Activated naive CD4-positive, alpha-beta T cell treated with anti-CD3 and anti-CD28 coated beads, Interleukin-2, amount 50 U/mL, for 16 hours (primary cell): ENCODE measurements at places on chromosomes 5 and 9.

GRCh38 chr5:90418214-90418613, 8.7 kb upstream of the CETN3 start:
- no peak for DNase-seq

GRCh38 chr9:10005206-10005605, 607.6 kb downstream of the PTPRD start:
- no peak for DNase-seq

DNA sequence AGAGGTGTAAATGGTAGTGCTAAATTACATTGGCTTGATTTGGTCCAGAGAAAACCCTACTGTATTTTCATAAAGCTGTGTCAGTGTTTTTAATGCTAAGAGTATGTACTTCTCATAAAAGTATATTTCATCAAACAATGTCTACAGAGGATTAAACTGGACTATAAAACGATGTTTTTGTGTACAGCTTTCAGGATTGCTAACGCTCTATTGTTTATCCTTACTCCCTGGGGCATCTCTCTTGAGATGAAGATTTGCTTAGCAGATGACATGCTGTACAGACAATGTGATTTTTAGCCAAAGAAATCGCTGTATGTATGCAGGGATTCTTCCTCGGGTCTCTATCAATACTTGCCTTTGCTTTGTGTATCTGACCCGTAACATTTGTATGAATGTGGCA, 216.0 kb downstream of the FBXL7 start:
- no peak for DNase-seq

- no peak for DNase-seq
Measured at GRCh38 chr9:114678795-114679194, 3.2 kb downstream of the TEX48 start.

GRCh38 chr5:143258559-143259253, 144.8 kb downstream of the NR3C1 start:
- no peak for DNase-seq

DNA sequence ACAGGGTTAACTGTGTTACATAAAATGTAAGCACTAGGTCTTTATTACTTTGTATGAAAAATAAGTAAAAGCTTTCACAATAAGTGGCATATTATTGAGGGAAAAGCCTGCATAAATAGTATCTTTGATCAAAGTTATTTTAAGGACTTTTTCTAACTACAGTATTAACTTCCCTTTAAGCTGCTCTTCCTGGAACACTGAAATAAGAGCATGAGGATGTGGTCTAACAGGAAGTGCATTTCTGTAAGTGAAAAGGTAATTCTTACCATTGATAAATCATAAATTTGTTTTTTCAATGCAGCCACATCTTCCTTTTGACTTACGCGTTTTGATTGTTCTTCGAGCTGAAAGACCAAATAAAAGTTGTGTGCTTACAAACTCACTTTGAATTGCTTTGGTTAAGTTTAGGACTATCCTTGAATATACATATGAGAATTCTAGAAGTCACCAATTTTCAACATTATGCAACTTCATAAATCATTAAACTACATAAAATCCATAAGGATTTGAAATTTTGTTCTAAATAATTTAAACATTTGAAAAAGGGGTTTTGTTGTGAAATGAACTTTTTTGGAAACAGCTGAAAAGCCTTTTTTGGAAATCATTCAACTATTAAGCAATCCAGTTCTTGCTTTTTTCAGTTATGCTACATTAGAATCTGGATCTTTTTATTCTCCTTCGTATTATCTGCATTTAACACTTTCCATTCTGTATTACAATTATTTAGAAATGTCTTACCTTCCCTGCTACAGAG, 50.6 kb downstream of the RASEF start:
- DNase-seq: no peak

DNA sequence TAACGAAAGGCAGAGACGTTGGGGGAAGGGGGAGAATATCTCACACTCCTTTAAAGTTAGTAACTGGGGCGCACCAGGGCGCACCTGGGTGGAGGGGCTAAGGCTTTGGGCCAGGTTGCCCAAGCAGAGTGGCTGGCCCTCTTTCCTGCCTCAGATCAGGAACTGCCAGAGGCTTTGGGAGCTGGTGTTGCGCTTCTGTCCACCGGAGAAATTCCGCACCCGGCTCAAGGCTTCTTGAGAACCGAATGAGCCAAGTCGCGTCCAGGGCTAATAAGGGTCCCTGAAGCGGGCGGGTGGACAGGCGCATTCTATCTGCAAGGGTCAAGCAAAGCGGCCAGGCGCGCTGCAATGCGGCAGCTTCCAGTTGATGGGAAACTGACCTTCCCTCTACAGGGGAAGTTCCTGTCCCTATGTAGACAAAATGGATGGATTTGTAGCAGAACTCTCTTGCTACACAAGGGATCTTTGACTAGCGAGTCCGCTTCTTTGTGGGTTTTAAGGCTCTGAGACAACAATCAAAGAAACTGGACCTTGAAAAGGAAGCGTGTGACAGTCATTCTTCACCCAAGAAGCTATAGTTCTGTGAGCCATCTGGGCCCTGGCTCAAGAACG, 5.5 kb downstream of the PAX5 start:
- no peak for DNase-seq

DNA sequence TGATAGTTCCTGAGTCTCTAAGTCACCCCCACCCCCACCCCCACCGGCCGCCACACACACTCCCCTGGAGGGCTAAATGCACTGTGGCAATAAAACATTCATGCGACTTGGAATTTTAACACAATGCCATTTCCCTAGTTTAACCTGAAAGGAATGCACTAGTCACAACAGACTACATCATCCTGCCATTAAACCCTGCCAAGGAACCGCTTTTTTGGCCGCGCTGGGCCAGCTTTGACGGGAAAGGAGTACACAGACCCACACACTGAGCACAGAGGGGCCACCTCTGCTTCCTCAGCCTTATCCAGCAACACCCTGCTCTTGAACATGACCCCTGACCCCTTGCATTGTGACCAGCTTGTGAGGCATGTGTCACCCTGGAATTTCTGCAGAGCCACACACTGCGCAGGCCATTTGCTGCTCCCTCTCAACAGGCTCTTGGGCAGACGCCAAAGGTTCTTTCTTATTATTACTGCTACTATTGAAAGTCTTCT, 165.3 kb downstream of the BNC2 start:
- DNase-seq: no peak

GRCh38 chr5:32022638-32023037, 151.5 kb downstream of the GOLPH3 start:
- no peak for DNase-seq

DNA sequence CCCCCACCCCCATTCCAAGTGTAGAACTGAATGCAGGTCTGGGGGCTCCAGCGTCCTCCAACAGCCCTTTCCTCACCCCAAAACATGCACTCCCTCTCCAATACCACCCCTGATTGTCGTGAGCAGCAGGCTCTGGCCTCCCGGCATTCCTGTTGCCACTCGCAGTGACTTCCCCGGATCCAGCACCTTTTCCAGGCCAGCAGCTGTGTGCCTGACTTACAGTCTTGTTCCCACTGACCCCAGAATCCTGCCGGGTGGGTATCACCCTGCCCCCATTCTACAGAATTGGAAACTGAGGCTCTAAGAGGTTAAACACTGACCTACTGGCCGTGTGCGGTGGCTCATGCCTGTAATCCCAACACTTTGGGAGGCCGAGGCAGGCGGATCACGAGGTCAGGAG, 127.2 kb downstream of the OLFM1 start:
- no peak for DNase-seq
